T-helper 1 cell (primary cell): ENCODE measurements at places on chromosomes 4 and X.

DNA sequence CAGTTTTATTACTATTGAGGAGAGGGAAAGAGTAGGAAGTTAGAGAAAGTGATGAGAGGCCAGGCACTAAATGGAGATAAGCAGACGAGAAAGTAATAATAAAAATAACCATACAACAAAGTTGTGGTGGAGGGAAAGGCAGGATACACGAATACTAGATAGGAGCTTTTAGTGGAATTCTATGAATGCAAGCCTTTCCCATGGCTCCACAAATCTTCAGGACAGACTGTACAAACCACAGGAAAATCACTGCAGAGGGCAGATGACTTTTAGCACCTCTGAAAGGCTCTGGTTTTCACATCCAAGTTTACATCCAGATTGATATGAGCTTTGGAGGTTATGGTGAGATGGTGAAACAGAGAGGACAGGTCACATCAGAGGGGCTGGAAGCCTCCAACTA, 41.5 kb downstream of the TNIP3 start:
- DNase-seq: no peak

- no peak for DNase-seq
Observed at GRCh38 chr4:15753786-15754185, 24.3 kb upstream of the CD38 start.

DNA sequence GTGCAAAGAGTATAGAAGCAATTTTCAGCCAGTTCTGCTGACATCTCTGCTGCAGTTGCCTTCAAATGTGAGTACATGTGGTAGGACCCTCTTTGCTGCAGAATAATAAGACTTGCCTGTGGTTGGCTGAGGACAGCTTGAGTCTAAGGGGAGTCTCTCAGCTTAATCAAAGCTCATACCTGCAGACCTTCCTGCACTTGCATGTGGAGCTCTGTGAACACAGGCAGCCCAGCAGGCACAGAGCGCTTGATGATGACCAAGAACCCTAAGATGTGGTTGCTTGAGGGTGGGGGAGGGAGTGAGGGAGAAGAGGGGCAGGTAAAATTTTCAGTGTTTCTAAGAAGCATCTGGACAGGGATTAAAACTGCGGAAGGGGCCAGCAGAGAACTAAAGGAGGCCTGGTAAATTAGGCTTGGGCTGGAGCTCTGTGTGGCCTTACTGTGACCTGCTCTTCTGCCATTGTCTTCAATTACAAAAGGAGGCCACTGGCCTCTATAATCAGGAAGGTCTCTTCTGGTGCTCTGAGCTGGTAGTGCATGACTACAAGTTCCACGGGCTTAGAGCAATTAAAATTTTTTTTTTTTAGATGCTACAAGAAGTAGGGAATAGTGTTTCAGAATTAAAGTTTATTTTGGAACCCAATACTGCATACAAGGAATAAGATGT, 59.9 kb upstream of the CHRNA9 start:
- DNase-seq: no peak

GRCh38 chr4:147731580-147732517, at the start of gene ARHGAP10:
TSS of gene ARHGAP10 (plus strand) at chr4:147732088. CDS start at chr4:147732302, 214 bp downstream.
- DNase-seq: peak; percentile 41

DNA sequence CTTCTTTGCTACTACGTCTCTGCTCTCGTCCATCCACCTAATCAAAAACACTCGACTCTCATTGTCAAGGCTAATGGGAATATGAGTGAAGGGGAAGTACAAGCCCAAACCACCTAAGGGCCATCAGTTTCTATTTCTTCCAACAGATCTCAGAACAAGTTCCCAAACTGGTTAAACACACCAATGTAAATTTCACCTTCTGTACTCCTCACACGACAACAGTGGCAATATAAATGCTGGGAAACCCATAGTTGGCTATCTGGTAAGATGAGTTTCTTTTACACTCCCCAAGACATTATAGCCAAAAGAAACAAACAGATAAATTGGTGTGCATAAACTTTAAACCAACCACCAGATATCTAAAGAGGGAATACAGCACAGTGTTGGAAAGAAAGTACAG, 21.9 kb downstream of the ACSL1 start:
- no peak for DNase-seq

DNA sequence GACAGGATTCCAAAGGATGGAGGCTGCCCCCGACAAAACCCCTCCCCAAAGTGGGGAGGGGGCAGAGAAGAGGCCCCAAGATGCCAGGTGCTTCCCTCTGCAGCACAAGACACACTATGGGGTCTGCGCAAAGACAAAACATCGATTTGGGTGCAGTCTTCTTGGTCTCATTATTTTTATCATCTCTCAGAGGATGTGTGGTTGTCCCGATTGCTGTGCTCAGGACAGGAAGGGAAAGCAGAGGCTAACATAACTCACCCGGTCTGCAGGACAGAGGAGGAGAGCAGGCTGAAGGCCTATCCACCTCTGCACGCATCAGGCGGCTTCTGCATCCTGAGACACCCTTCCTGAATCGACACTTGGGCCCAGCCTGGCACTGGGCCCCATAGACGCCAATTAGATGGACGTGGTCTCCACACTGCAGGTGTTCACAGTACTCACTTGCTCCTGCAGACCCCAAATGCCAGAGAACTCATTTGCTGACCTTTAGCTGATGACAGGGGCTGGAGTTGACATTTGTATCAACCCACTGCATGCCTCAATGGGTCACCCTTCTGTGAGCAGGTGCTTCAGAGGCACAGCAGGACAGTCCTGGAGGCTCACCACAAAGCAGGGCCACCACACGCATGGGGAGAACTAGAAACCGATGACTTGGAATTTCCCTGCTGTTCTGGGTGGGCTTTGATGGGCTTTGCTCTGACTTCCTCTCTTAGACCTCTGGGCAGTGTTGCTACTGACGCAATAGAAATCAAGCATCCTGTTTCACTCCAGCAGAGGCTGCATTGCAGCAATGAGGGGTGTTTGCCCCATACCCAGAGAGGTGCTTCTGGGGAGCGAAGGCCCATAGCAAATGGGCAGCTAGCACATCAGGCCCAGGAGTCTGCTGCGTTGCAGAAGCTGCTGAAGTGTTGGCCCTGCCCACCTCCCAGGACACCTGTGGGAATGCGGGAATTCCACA, 96.3 kb upstream of the ENPP6 start:
- no peak for DNase-seq

DNA sequence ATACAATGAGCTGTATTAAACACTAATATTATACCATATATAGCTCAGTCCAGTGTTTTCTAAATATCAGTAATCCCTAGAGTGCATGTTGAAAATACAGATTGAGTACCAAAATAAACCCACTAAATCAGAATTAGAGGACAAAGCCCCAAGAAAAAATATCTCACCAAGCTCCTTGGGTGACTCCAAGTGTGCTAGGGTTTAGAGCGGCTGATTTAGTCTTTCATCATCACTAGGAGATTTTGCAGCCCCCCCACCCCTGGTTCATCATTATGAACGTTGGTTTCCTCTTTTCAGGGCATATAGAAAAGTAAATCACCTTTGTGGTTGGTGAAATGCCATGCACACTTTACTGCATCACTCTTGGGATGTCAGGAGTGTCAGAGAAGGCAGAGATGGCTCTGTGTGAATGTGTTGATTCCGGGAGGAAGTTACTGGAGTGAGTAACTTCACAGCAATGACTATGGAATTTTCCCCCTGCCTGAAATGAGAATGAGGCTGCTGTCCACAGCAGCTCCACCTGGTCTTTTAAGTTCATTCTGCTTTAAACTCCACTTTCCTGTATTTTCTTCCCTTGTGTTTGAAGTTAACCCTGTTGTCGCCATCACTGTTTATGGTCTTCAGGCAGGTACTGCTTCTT, 25.2 kb upstream of the ANAPC4 start:
- DNase-seq: no peak

- no peak for DNase-seq
Observed at GRCh38 chr4:123770884-123771283, 374.3 kb downstream of the SPRY1 start.

GRCh38 chr4:39539089-39539611, 11.9 kb upstream of the UGDH start:
- no peak for DNase-seq

DNA sequence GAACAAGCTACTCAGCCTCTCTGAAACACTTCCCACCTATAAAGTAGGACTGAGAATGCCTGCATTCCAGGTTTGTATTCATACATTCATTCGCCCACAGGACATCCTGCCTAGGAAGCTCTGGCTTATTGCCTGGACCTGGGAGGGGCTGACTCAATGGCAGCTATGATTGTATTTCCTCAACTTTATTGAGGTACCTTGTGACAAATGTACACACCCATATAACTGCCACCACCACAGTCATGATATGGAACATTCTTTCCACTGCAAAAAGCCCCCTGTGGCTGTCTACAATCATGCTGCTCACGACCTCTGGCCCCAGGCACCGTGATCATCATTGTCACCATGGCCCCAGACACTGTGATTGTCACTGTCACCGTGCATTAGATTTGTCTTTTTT, 68.3 kb downstream of the ABLIM2 start:
- no peak for DNase-seq

- no peak for DNase-seq
Observed at GRCh38 chrX:95056901-95057300, 1382.9 kb downstream of the FAM133A start.

DNA sequence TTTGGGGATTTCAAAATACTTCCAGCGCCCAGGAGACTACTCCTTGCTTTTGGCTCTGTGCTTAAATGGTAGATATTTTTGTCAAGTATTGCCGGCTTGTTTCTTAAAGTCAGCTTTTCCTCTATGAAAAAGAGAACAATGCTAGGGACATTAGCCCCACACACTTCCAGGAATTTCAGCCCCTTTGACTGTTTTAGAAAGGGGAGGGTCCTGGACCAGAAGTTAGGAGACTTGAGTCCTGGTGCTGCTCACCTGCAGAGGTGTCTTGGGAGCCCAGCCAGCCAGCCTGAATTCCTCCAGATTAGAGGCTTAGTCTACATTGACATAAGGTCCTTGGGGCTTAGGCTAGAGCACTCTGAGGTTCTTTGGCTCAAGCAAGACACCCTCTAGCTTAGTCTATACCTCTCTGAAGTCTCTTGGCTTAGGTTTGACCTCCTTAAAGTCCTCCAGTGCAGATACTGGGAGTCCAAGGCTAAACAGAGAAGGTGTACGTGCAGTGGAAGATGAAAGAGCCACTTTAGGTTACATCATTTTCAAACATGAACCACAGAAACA, 1.6 kb upstream of the SETD7 start:
- no peak for DNase-seq

GRCh38 chr4:1203026-1203616, 30.7 kb upstream of the SPON2 start:
- no peak for DNase-seq

DNA sequence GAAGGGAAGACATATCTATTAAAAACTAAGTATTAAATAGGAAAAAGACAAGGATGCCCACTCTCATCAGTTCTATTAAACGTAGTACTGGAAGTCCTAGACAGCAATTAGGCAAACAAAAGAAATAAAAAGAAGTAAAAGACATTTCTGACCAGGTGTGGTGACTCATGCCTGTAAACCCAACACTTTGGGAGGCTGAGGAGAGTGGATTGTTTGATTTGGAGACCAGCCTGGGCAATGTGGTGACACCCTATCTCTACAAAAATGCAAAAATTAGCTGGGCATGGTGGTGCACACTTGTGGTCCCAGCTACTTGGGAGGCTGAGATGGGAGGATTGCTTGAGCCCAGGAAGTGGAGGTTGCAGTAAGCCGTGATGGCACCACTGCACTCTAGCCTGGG, 1071.8 kb downstream of the FAT4 start:
- DNase-seq: no peak

DNA sequence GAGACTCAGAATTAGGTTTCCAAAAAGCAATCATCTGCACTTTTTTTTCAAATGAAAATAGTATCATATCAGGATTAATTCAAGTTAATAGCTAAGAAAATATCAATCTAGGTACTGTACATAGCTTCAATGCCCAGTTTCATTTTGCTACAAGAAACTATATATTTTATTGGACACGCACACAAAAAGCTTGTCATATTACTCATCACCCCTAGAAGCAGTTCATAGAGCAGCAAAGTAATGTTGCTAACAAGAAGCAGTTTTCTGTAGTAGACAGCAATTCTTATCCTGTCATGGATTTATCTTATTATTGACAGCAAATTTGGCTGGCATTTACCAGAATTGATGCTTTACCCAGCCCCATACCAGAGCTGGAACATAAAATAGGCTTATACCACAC, 52.3 kb upstream of the LSM6 start:
- DNase-seq: no peak

GRCh38 chrX:140087875-140088274, 122.6 kb upstream of the CXorf66 start:
- DNase-seq: no peak

DNA sequence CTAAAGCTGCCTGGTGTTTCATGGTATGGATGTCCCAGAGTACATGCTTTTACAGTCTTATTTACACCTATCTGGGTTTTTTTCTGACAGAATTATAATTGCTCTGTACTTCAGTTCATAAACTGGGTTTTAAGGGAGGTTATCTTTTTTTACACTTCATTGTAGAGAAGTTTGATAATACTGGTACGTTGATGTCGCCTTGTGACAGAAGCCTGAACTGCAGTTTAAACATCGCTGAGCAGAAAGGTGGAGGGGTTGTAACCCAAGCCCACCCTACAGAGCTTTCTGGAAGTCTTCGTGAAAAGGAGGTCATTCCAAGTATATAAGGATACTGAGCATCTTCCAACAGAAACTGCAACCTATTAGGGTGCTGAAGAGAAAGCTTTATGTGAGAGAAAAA, 46.4 kb downstream of the BEX1 start:
- DNase-seq: no peak

DNA sequence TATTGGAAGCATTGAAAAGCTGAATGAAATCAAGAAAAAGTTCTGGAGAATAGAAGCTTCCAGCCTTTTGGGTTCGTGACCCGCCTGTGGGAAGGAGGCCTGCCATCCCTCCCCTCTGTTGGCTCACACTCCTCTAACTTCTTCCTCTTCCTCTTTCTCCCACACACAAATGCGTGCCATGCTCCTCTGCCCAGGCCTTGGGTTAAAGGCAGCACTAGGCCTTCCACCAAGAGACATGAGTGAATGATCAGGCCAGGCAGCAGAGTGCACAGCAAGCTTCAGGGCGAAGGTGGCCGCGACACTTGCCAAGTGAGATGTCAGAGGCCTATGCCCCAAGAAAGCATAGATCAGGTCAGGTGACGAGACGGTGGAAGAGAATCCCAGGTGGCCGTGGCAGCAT, 38.4 kb downstream of the FAM193A start:
- no peak for DNase-seq

DNA sequence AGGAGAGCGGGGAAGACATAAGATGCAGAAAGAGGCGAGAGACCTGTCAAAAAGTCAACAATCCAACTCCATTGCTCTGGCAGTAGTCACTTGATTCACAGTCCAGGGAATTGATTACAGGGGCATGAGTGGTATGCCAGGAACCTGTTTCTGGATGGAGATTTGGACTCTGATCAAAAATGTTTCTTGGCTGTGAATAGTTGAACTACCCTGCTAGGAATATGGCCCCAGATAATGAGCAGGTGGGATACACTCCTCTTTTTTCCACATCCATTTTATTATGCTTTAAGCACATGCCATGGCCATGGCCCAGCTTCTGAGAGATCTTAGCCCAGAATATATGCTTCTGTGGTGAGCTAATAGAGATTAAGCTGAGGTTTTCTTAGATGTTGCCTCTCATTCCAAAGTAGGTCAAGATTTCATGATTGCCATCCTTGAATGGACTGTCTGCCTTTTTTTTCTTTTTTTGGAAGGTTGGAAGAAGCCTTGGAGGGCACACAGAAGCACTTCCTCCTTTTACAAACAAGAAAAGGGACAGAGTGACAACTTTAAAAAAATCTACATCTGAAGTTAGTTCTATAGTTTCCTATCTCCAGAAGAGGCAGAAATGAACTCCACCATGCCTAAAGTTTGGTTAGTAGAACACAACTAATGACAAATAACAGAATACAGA, 121.9 kb downstream of the KIT start:
- DNase-seq: no peak
